ENCODE measurements at places on chromosomes 7 and 10. TPM values are rescaled to one million over a fixed set of nuclear protein-coding genes. Genes with fewer than 3 reads are reported as not detected.

DNA sequence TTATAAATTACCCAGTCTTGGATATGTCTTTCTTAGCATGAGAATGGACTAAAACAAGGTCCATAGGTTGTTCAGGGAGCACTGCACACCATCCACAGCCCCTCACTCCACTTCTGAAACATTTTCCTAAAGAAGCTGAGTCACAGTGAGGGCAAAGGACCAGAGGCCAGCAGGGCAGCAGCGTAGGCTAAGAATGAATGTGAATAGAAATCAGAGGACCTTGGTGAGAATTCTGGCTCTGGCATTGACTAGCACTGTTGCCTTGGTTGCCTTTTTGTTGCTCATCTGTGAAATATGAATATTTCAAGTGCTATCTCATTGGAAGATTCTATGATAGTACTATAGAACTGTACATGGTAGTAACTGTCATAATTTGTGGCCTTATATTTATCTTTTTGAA, 41.7 kb upstream of the TOMM7 start:
- no peak for DNase-seq

DNA sequence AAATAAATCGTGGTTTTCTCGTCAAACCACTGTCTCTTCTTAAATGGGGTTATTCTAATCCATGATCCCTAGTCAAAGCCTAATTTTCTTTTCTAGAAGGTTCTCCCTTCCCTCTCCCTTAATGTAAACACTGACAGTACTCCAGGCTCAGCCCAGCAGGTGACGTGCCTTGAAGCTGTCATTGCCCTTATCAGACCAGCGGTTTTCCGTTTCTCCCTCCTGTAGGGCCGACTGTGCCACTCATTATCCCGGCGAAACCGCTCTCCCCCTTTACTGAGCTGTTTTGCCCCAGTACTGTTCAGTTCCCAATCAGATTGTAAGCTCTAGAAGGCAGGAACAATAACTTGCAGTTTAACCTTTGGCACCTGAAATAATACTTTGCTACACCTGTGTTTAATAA, 153.5 kb upstream of the RHEB start:
- DNase-seq: no peak

- no peak for DNase-seq
Observed at GRCh38 chr10:1151076-1152033, 95.2 kb downstream of the WDR37 start.

- DNase-seq: no peak
Observed at GRCh38 chr7:103875718-103876117, 113.7 kb downstream of the RELN start.

DNA sequence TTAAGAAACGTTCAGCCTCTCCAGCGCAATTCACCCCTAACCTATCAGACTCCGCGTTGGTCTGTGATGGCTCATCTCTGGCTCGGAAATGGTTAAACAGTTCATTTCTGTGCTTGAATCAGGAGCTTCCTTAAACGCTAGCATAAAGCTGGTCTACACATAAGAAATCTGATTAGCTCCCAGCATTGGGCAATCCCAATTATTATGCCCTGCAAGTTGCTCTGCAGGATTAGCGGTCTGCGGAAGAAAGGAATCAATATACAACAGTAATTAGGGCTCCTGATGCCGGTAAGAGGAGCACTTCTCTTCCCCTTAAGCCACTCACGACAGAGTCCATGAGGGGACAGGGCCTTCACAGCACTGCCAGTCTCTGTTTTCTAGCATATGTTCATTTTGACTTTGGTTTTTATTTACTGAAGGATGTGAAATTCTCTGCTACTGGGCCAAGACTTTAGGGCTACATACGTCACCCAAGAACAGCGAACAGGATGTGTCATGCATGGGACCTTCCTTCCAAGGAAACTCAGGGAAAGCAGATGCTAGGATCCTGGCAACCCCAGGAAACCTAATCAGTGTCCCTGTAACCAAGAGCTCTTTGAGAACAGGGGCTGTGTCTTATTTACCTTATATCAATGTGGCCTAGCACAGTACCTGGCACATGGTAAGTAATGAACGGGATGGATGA, 324.4 kb downstream of the KCNMA1 start:
- no peak for DNase-seq

DNA sequence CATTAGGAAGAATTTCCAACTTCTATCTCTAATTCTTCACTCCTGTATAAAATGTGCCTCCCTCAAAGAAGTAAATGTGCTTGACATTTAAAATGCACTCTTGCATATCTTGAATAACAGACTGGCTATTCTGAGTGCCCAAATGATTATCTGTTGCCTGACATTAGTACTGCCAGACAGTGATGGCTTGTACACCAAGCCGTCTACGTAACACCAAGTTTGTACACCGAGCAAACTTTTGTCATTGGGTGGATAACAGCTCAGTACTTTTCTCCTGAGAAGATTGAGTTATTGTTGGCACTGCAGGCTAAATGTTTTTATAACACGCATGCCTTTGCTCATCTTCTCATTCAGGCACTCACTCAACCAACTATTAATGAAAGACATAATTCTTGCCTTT, 137.2 kb downstream of the DOCK4 start:
- DNase-seq: no peak

DNA sequence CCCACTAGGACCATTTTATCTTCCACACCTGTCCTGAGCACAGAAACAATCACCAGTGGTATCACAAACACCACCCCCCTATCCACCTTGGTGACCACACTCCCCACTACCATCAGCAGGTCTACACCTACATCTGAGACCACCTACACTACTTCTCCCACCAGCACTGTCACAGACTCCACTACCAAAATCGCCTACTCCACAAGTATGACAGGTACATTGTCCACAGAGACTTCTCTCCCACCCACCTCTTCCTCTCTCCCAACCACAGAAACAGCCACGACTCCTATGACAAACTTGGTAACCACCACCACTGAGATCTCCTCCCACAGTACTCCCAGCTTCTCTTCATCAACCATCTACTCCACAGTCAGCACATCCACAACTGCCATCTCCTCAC, 3.3 kb downstream of the MUC3A start:
- DNase-seq: no peak

DNA sequence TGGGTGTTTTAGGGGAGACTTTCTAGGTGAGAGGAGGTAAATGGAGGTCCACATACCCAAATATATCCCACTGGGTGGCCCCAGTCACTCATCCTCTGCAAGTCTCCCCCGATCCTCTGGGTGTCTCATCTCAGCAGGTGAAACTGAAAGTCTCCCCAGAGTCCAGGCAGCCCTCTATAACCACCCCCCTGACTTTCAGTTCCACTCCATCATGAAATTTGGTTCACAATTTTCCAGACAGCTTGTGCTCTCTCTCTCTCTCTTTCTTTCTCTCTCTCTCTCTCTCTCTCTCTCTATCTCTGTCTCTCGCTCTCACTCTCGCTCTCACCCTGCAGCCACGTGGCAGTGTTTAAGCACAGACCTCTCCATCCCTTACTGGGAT, 56.7 kb upstream of the ELN start:
- no peak for DNase-seq

DNA sequence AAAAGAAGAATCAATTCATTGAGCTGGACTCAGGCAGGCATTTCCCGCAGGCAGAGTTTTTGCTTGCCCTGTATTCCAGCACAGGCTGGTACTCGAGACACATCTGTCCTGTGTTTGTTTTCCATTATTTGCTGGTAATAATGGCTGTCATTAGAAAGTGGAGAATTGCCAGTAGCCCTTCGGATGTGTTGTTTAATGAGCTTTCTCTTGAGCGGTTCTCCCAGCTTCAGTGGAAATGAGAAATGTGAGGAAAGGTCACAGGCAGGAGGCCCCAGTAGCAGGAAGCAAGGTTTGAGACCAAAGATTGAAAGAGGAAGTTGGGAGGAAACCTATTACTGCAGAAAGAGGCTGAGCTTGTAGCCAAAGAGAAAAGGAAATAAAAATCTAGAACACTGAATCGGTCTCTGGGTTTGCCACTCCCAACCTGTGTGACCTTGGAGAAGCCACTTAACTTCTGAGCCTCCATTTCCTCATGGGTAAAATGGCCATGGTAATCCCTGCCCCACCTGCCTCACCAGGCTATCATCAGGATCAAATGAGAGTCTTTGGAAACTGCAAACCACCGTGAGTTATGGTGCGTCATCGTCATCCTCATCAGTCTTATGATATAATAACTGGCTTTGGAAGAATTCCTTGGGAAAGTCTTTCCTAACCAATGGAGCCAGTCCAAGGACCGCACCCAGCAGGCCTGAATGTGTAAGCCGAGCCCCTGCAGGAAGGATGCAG, 67.7 kb downstream of the TACR2 start:
- no peak for DNase-seq

The CYP3A5 gene
- total RNA-seq: 0.86 TPM

The SH2D4B gene
- 0.10 TPM for total RNA-seq

The RHBDD2 gene
- 24.0 TPM for total RNA-seq

The GPR15LG gene
- not detected for total RNA-seq
